ENCODE measurements at places on chromosomes 7 and 10.
A peak's percentile ranks its signal among the peaks of the same experiment; 100 is the strongest.

GRCh38 chr10:9096288-9096687, 1041.8 kb downstream of the GATA3 start:
- DNase-seq = no peak

DNA sequence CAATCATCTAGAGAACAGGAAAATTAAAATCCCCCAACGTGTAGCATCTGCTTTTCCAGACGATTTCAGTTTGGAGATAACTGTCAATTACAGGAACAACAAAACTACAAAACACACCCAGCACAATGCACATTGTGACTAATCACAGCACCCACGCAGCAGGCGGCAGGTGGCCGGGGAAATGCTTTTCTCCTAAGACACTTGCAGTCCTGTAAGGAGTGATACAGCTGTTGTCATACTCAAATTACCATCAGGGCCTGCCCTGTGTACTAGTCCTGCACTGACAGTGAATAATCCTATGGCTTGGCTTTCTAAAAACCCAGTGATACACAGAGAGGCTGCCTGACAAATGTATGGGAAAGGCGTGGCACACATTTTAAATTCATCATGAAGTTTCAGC, 37.8 kb downstream of the COBL start:
- DNase-seq = no peak

DNA sequence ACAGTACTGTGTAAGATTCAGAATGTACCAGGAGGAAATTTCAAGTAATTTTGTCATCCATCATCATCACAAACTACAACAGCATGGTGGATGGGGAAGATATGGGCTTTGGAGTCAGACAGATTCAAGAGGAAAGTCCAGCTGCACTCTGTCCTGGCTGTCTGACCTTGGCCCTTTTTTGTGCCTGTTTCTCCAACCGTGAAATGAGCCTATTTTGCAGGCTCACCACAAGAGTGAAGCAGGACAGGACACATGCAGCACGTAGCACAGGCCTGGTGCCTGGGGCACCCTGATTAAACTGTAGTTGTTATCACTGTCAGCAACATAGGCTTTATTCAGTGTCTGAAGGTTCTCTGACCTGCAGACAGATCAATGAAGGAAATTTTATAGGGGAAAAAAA, 37.6 kb downstream of the RHOBTB1 start:
- DNase-seq = no peak

GRCh38 chr7:95723583-95724180, 48.7 kb upstream of the DYNC1I1 start:
- peak; percentile 9 for DNase-seq

DNA sequence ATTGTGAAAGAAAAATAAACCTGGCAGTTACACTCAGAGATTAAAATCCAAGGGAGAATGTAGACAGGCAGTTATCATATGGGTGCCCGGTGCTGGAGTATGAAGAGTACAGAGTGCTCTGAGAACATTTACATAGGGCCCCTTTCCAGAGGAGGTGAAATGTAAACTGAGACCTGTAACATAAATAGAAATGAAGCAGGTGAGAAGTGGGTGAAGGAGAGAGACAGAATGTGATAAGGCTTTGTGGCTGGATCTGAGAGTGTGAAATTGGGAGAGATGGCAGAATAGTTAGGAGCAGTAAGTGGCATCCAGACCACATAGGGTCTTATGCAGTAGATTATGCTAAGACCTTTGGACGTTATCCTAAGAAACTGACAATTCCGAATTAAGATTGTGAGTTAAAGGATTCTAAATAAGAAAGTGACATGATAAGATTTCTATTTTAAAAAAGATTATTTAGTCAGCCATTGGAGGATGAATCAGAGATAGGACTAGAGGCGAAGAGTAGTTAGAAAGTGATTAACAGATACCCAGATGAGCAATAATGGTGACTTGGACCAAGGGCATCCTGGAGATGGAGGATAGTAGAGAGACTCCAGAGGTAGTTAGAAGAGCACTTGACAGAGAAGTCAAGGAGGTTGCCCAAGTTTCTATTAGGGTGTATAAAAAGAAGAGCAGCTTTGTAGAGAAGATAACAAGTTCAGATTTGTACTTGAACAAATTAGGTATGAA, 36.7 kb downstream of the DNAH11 start:
- no peak for DNase-seq

DNA sequence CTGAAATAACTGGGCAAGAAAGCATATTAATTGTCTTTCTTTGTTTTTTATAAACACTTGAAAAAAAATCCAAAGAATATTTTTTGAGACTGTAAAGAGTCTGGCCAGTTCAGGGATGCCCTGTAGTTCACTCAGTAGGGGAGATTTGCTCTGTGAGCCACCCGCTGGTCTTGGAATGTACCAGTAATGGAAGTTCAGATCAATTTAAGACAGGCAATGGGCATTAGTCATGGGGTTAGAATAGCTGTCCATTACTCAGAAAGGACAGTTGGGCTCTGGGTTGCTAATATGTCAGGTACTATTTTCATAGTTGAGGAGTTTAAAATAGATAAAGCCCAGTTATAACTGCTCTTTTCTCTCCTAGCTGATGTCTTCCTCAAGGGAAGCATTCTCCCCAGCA, 38.7 kb downstream of the A1CF start:
- no peak for DNase-seq

DNA sequence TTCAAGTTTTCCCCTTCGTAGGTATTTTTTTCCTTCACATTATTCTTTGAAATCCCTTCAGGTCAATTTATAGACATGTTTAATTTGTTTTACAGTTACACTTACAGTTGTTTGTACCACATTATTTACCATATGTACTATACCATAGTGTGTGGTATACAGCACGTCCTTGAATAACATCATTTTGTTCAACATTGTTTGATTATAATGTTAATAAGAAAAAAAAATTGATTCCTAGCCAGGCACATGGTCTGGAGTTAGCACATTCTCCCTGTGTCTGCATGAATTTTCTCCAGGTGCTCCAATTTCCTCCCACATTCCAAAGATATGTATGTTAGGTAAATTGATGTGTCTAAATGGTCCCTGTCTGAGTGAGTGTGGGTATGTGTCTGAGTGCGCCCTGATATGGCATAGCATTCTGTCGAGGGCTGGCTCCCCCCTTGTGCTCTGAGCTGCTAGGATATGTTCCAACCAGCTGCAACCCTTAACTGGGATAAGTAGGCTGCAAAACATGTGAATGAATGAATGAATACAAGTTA, 247.6 kb downstream of the CCDC7 start:
- DNase-seq = no peak

DNA sequence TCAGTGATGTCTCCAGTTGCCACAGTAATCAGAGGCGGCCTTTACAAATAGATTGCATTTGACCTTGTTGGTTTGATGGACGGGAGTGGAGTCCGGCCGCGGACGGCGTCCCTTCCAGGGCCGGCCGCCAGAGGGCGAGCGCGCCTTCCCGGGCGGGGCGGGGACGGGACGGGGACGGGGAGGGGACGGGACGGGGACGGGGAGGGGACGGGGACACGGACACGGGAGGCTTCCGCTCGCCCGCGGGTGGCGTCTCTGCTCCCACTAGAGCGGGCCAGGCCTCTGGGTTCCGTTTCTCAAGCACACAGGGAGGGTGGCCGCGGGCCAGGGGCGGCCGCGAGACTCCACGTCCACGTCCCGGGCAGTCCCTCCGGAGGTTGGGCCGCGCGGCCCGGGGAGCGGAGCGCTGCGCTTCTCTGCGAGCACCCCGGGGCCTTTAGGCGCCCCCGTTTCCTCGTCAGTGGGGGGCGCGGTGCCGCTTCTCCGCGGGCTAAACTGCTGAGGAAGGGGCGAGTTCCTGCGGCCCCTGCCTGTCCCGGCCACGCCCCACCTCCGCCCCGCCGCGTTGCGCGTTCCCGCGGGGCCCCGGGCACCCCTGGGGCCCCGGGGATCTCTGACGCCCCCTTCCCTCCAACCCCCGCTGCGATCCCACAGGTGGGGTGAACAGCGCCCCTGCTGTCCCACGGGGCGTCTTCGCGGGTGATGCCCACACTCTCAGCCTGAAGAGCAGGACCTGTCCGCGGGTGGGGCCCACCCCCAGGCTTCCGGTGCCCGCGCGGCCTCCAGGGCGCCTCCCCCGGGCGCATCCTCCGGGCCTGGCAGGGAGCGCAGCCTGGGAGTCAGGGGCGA, 84.2 kb upstream of the MKI67 start:
- DNase-seq = no peak

GRCh38 chr7:114790521-114790920, 131.4 kb upstream of the MDFIC start:
- DNase-seq = no peak

- no peak for DNase-seq
These were observed 58.6 kb downstream of the JAKMIP3 start for GRCh38 chr10:132124201-132124920.

- no peak for DNase-seq
These were observed 54.3 kb upstream of the ITGB1 start for GRCh38 chr10:33012306-33012705.

DNA sequence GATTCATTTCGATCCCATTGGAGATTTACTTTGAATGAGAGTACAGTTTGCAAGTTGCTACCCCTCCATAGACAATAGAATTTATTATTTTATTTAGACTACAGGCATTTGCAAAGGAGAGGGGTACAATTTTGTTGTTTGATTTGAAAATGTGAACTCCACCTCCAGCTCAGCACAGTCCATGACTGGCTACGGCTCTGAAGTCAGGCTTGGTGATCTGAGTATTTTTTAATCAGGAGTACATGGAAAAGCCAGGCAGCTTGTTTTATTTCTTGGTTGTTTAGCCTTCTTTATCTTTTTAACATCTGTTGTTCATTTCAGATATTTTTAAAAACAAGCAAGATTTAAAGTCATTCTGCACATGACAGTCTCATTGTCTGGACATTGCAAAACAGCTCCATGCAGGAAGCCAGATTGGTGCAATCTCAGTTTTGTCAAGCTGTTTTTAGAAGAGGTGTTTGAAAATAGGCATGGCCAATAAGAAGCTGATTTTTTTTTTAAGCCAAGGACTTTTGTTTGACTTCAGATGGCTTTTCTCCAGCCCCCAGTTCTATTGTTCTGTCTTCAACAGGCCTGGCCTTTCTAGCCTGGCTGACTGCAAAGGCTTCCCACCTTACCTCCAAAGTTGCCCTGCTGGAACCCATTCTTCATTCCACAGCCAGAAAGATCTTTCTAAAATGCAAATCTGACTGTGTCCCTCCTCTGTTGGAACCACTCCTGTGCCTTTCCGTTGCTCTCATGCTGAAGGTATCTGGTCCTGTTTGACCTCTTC, 12.2 kb downstream of the PLXDC2 start:
- DNase-seq = no peak

GRCh38 chr10:49615213-49615612, 1.4 kb downstream of the CHAT start:
- no peak for DNase-seq

- no peak for DNase-seq
These were observed 35.3 kb upstream of the IFRD1 start for GRCh38 chr7:112414855-112415490.

DNA sequence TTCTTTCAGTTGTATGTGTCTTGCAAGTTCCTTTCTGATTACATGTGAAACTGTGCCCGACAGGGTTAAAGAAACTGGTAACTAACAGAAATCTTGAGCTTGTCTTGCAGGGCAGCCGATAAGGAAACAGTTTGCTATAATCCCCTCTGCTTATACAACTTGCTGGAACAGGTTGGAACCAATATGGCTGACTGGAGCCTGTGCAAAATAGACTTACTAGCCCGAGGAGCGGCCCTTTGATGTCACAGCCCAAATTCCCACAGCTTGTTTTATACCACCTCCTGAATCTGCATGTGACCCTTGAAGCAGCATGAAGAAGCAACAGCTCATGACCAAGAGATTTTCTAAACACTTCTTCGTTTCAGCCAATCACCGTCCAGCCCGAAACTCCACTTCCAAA, 3.3 kb upstream of the YKT6 start:
- no peak for DNase-seq

- DNase-seq = no peak
These were observed 75.5 kb downstream of the COPG2 start for GRCh38 chr7:130593033-130593432.

- DNase-seq = no peak
These were observed 545 bp downstream of the NACAD start for GRCh38 chr7:45088146-45088701.

DNA sequence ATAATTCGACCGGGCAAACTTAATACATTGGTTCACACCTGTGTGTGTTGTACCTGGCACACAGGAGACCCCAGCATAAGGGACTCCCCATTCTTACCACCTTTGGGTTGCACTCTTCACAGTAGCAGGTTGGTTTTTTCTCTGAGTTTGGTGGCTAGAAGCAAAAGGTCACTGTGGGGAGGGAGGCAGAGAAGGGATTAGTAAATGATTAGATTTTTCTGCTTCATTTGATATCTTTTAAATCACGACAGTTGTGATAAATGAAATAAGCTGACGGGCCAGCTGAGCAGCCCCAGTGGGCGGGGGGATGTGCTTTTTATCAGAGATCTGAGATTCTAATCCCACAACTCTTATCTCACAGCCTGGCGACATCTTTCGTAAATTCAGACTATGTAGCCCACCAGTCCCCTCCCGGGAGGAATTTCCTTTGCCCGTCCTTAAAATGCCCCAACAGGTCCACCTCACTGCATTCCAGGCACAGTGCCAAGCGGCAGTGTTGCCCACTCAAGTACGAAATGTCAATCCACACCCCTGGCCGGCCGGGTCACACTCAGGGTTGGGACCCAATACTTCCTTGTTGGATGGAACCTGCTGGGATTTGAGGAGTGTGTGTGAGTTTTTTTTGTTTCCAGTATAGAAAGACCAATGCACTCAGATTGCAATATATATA, 10.5 kb upstream of the KCP start:
- no peak for DNase-seq

GRCh38 chr10:122263971-122264370, 7.1 kb upstream of the BTBD16 start:
- no peak for DNase-seq

DNA sequence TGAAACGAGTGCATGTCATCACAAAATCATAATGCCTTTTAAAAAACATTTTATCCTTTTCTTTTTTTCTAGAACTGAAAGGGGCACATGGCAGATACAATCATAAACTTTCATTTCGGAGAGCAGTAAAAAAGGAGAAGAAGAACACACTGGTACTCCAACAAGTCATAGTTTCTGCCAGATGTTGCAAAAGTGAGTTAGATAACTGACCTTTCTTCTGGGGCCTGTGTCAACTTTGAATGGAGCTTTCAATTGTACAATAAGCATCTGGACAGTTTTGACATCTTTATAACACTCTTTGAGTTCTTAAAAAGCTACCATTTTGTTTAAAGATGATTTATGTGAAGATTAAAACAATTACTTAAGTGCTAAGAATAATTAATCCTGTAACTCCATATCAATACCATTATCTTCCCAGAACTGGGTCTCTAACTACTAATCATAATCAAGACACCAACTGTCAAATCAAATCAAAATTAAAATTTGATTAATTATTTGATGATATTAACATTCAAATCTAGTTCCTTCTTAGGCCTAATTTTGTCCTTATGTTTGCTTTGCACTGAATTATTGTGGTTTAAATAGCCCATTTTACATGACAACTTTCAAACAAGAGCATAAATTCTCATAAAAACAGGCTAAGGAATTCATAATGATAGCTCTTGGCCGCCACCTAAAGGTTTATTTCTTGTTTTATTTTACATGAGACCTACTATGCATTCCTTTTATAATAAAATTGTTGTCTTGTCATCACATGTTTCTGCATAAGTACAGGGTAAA, 19.5 kb upstream of the ITGB8 start:
- DNase-seq = no peak
